ENCODE measurements at places on chromosomes 16 and 17.

- no peak for DNase-seq
Measured at GRCh38 chr16:87555647-87556046, 46.7 kb upstream of the JPH3 start.

DNA sequence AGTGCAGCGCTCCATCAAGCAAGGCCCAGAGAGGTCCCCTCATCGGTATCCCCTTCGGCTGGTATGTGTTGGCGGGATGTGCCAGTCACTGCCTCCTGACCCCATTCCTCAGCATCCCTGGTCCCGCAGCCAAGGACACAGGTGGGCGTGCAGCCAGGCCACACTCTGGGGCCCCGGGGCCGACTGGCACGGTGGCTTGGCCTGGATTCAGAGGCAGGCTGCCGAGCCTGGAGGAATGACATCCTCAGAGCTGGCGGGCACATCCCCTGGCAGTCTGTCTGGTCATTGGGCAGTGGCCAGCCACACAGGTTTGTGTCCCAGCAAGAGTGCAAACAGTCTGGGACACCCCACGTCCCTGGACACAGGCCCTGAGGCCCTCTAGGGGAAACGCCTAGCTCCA, 111.1 kb downstream of the SDK2 start:
- no peak for DNase-seq

DNA sequence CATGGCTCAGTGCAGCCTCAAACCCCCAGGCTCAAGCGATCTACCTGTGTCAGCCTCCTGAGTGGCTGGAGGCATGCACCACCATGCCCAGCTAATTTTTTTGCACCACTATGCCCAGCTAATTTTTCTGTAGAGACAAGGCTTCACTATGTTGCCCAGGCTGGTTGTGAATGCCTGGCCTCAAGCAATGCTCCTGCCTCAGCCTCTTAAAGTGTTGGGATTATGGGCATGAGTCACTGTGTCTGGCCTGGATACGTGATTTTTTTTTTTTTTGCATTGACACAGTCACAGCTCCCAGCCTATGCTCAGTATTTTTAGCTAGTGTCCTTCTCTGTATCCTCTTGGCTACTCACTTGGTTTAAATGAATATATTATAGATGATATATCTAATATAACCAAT, 377.0 kb upstream of the TNRC6C start:
- no peak for DNase-seq

- no peak for DNase-seq
Measured at GRCh38 chr16:67936880-67937605, 393 bp upstream of the PSMB10 start.

DNA sequence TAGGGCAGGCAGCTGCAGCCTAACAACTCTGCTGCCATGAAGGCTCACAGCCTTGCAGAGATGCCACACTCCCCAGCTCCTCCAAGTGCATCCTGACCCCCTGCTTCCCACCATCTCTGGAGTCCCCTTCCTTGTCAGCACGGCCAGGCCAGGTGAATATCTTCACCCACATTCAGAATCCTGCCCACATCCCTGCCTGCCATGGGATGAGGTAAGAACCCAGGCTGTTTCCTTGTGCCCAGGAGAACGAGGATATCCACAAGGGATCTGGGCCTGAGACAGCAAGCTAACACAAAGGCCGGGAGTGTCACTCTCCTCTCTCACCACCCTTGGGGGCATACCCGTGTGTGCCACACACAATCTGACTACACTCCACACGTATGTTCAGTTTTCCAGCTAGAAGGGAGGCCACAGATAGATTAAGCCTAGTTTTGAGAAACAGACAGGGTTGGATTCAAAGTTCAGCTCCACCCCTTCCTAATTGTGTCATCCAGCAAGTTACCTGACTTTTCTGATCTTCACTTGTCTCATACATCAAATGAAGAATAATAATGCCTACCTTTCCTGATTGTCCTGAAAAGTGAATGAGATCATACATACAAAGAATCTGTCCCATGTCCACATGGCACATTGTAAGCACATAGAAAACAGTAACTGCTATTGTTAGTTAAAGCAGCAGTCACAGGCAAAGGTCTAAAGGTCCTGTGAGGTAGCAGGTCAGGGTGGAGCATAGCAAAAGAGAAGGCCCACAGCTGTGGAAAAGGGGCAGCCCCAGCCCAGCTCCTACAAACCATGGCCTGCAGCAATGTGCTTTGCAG, 17.4 kb upstream of the SUPT4H1 start:
- no peak for DNase-seq

GRCh38 chr17:30717291-30718098, 107.0 kb downstream of the CRLF3 start:
- no peak for DNase-seq

GRCh38 chr17:6507535-6507934, 48.8 kb downstream of the PITPNM3 start:
- DNase-seq = no peak

GRCh38 chr17:51888816-51889215, 269.7 kb downstream of the CA10 start:
- no peak for DNase-seq

DNA sequence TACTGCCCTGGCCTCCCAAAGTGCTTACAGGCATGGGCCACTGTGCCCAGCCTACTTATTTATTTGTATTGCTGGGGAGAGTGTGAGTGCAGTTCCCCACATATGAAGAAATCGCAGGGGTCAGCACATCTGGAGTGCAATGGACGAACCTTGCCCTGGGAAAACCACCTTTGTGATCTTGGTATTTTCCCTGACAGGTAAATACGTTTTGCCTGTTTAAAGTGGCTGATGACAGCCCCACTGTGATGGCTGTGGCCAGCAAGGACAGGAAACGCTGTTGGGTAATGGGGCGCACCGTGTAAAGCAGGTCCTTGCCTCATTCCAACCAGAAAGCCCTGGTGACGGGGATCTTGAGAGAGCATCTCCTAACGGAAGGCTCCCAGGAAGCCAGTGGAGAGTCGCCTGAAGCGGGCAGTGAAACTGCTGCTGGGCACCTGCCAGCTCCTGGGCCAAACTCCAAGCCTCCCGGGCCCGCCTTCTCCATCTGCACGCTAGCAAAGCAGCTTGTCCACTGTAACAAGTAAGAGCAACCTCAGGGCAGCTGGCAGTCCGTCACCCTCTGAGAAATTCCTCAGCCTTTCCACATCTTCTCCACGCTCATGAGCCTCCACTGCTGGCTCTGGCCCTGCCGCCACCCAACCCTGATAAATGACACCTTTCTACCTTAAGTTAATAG, 17.5 kb downstream of the EMC8 start:
- DNase-seq = no peak

Measured in H1 (cell line).